Endothelial cell (in vitro differentiated cells): ENCODE measurements at places on chromosomes 16 and 17.

DNA sequence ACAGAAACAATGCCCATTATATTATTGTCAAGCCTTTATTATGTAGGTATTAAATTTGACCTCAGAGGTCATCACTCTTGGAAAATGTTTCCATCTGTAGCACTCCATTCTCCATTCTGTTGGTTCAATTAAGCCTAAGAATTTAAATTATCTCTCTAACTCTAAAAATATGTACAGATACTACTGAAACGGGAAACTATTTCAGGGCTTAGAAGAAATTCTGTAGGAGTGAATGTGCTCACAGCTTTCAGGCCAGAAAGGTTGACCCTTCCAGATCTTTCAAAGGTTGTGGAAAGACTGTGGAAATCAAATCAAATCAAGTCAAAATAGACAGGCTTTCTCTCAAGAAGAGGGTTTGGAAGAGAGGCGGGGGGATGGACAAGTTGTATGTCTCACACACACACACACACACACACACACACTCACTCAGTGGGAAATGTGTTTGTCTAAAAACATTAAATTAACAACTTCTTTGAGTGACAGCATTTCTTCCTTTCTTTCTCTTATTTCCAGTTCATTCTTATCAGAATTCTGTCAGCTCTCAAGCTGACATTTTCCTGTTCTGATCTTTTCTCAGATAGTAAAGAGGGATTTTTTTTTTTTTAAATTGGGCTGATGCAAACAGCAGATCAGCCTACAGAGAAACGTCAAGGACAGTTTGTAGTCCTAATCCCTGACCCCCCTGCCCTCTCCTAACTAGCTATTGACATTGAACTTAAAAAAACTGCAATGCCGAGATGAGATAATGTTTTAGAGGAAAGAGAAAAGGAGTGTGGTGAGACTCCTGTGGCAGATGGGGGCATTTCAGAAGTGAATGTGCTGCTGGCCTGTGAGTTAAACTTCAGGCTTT, 139.0 kb upstream of the ZFHX3 start:
- H3K4me3 ChIP-seq: no peak overlapping the region
- H3K4me1 ChIP-seq: peaks cover 8% of the 10 kb centered on the region
- no peaks in the 10 kb centered on the region for H3K36me3 ChIP-seq
- DNase-seq: no peak
- no peaks in the 10 kb centered on the region for H3K27me3 ChIP-seq

GRCh38 chr17:16378636-16379282, 2.1 kb upstream of the UBB start:
- H3K36me3 ChIP-seq: peaks cover 26% of the 10 kb centered on the region
- H3K4me3 ChIP-seq: no peak overlapping the region
- H3K27ac ChIP-seq: peak overlapping the region; percentile 8
- no peak for DNase-seq

- peak overlapping the region; percentile 90 for H3K27ac ChIP-seq
- peak overlapping the region; percentile 97 for H3K4me3 ChIP-seq
- peaks cover 42% of the 10 kb centered on the region for H3K27me3 ChIP-seq
- H3K4me1 ChIP-seq: peaks cover 52% of the 10 kb centered on the region
- no peak for DNase-seq
- H3K36me3 ChIP-seq: peaks cover 21% of the 10 kb centered on the region
Observed at GRCh38 chr16:2516391-2517240, 2.9 kb downstream of the ATP6V0C start.

DNA sequence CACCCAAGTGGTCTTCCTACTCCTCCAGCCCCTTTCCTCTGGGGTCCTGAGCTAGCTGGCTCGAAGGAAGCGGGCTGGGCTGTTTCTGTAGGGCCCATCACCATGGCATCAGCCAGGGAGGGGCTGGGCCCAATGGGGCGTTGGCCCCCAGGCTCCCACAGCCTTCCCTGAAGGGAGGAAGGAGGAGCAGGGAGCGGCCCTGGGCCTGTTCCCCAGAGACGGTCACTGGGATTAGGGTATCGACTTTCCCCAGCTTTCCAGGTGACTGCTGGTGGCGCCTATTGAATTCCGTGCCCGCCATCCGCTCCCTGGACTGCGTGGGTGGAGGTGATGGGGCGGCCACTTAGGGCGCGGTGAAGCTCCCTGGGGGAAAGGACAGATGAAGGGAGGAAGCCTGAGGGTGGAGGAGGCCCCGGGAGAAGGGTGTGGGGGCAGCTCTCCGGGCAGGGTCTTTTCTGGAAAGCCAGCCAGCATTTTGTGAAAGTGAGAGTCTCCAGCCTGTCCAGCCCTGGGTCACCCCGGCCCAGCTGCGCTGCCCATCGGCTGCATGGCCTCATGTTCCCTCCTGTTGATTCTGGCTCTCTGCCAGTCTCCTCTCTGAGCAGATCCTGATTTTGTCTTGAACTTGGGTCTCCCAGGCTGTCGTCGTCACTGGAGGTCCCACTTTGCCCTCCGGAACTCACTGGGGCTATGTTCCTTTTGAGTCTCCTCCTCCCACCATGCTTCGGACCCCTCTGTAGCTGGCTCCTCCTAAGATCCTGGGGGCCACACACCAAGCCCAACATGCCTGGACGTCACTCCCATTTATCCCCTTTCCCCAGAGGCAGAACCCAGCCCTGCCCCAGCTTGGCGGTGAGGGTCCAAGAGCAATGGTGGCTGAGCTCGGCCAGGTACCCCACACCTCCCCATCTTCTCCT, 9.8 kb downstream of the NHERF1 start:
- no peak for DNase-seq
- H3K36me3 ChIP-seq: no peaks in the 10 kb centered on the region
- no peak overlapping the region for H3K27ac ChIP-seq

- no peak for DNase-seq
- no peaks in the 10 kb centered on the region for H3K36me3 ChIP-seq
- peaks cover 1% of the 10 kb centered on the region for H3K27me3 ChIP-seq
- no peak overlapping the region for H3K27ac ChIP-seq
- H3K4me1 ChIP-seq: no peaks in the 10 kb centered on the region
Observed at GRCh38 chr17:54408731-54409130, 491.9 kb upstream of the TOM1L1 start.

GRCh38 chr16:74111456-74111982, 185.1 kb upstream of the PSMD7 start:
- DNase-seq: no peak
- no peaks in the 10 kb centered on the region for H3K36me3 ChIP-seq
- no peaks in the 10 kb centered on the region for H3K4me1 ChIP-seq
- no peaks in the 10 kb centered on the region for H3K27me3 ChIP-seq

GRCh38 chr17:9924735-9925191, 19.7 kb upstream of the RCVRN start:
- H3K4me3 ChIP-seq: no peak overlapping the region
- no peak overlapping the region for H3K27ac ChIP-seq
- no peaks in the 10 kb centered on the region for H3K27me3 ChIP-seq
- H3K36me3 ChIP-seq: no peaks in the 10 kb centered on the region
- H3K4me1 ChIP-seq: no peaks in the 10 kb centered on the region

DNA sequence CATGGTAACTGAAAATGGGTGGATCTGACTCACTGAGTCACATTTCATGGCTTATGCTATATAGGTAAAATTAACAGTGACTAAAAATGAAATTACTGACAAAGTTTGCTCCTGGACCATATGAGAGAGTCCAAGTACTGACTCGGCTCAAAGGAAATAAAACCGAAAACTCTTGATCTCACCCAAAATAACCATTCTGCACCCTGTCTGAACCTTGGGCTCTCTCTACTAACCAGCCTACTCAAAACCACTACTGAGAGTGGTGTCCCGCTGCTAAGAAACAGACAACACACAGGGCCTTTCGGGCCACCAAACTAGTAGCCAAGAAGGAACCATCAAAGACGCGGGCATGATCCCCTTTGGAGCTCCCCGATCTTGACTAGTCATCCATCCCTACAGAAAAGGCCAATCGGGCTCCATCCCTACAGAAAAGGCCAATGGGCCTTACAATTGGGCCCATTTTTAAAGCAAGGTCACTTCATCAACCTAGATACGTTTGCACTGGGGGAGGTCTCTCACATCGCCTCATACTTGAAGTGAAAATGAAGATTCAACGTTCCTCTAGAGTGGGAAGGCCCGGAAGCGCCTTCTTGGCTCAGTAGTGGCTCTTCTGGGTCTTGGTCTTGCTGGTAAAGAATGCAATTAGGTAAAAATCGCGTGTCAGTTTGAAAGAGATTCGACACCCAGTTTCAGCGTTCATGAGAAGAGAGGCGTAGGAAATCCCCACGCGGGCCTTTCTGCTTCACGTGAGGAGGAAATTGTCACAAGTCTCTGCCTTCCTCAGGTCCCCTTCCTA, 720 bp upstream of the ZPBP2 start:
- no peak overlapping the region for H3K4me3 ChIP-seq
- no peak for DNase-seq
- H3K27me3 ChIP-seq: peaks cover 6% of the 10 kb centered on the region
- H3K27ac ChIP-seq: no peak overlapping the region

GRCh38 chr16:88375996-88376834, 6.5 kb upstream of the ZNF469 start:
- H3K27me3 ChIP-seq: peaks cover 2% of the 10 kb centered on the region
- no peaks in the 10 kb centered on the region for H3K4me1 ChIP-seq
- H3K27ac ChIP-seq: no peak overlapping the region
- DNase-seq: no peak

GRCh38 chr17:75019710-75020109, 7.2 kb downstream of the MRPL58 start:
- peaks cover 1% of the 10 kb centered on the region for H3K27me3 ChIP-seq
- H3K27ac ChIP-seq: no peak overlapping the region
- peaks cover 35% of the 10 kb centered on the region for H3K36me3 ChIP-seq
- no peak for DNase-seq

DNA sequence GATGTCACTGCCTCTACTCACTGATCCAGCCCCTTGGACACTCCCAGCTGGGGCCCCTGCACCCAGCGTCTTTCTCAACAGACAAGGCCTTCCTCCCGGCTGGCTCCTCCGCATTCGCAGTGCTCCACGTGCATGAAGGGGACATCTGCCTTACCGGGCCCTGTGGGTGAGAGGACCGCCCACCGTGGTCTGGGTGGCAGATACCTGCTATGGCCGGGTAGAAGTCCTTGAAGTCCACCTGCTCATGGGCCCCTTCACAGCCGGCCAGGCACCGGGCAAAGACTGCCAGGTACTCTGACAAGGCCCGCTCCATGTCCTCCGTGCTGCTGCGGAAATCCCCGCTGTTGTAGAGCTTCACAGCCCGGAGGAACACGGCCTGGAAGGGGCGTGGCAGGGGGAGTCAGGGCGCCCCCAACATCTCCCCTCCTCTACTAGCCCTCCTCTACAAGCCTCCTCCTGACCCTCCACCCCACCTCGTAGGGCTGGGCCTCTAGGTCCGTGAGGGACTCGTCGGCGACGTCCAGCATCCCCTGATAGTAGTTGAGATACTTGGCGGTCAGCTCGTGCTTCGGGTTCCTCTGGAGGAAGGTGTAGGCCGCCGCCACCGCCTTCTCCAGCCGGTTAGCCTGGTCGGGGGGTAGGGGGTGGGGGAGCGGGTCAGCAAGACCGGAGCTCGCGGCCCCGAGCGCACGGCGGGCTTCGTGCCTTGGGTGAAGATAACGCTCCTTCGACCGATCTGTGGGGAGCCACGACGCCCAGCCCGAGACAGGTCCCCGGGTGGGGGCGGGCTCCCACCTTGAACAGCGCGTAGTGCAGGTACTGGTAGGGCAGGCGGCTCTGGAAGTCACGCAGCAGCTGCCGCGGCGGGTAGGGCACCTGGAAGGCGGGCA, 845 bp downstream of the P3H4 start:
- peaks cover 16% of the 10 kb centered on the region for H3K4me1 ChIP-seq
- H3K36me3 ChIP-seq: peaks cover 10% of the 10 kb centered on the region
- no peak overlapping the region for H3K27ac ChIP-seq
- H3K27me3 ChIP-seq: peaks cover 11% of the 10 kb centered on the region
- no peak for DNase-seq
- peak overlapping the region; percentile 73 for H3K4me3 ChIP-seq

GRCh38 chr16:85393674-85394451, 219.3 kb upstream of the GSE1 start:
- peaks cover 5% of the 10 kb centered on the region for H3K4me1 ChIP-seq
- H3K4me3 ChIP-seq: no peak overlapping the region
- peaks cover 3% of the 10 kb centered on the region for H3K27me3 ChIP-seq
- no peaks in the 10 kb centered on the region for H3K36me3 ChIP-seq
- H3K27ac ChIP-seq: no peak overlapping the region
- peak; percentile 84 for DNase-seq

- H3K27me3 ChIP-seq: no peaks in the 10 kb centered on the region
- peaks cover 20% of the 10 kb centered on the region for H3K4me1 ChIP-seq
- H3K4me3 ChIP-seq: no peak overlapping the region
- DNase-seq: no peak
- H3K27ac ChIP-seq: no peak overlapping the region
- H3K36me3 ChIP-seq: no peaks in the 10 kb centered on the region
Observed at GRCh38 chr16:51159296-51159695, 8.2 kb upstream of the SALL1 start.

- DNase-seq: no peak
- no peaks in the 10 kb centered on the region for H3K4me1 ChIP-seq
- peaks cover 28% of the 10 kb centered on the region for H3K36me3 ChIP-seq
- no peak overlapping the region for H3K4me3 ChIP-seq
- H3K27me3 ChIP-seq: peaks cover 4% of the 10 kb centered on the region
Observed at GRCh38 chr17:1847191-1847590, 17.4 kb downstream of the RPA1 start.

DNA sequence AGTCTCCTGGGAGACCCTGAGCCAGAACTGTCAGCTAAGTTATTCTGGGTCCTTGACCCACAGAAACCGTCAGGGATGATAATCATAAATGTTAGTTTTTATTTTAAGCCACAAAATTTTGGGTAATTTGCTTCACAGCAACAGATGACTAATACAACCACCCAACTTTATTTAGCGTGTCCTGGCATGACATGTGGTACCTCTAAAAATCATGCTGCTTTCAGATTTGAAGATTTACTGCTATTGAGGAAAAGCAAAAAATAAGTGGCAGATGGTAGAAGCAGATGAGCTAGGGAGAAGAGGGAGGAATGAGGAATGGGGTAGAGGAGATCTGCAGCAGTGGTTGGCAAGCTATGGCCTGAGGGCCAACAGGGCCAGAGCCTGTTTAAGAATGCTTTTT, 90.4 kb downstream of the TMEM100 start:
- no peak overlapping the region for H3K4me3 ChIP-seq
- no peak overlapping the region for H3K27ac ChIP-seq
- no peaks in the 10 kb centered on the region for H3K27me3 ChIP-seq
- H3K36me3 ChIP-seq: no peaks in the 10 kb centered on the region
- H3K4me1 ChIP-seq: peaks cover 6% of the 10 kb centered on the region
- DNase-seq: no peak

- H3K4me3 ChIP-seq: no peak overlapping the region
- no peak for DNase-seq
- no peak overlapping the region for H3K27ac ChIP-seq
- peaks cover 9% of the 10 kb centered on the region for H3K4me1 ChIP-seq
- peaks cover 2% of the 10 kb centered on the region for H3K27me3 ChIP-seq
Observed at GRCh38 chr16:3810818-3811217, 69.7 kb downstream of the CREBBP start.

- peaks cover 51% of the 10 kb centered on the region for H3K4me1 ChIP-seq
- DNase-seq: no peak
- H3K27me3 ChIP-seq: peaks cover 4% of the 10 kb centered on the region
- H3K36me3 ChIP-seq: peaks cover 9% of the 10 kb centered on the region
Observed at GRCh38 chr17:69593716-69594115, 179.2 kb downstream of the MAP2K6 start.

GRCh38 chr16:85480727-85481101, 132.4 kb upstream of the GSE1 start:
- no peak overlapping the region for H3K4me3 ChIP-seq
- DNase-seq: no peak
- H3K36me3 ChIP-seq: no peaks in the 10 kb centered on the region
- peaks cover 2% of the 10 kb centered on the region for H3K4me1 ChIP-seq
